ENCODE measurements at places on chromosomes 13 and 19.

DNA sequence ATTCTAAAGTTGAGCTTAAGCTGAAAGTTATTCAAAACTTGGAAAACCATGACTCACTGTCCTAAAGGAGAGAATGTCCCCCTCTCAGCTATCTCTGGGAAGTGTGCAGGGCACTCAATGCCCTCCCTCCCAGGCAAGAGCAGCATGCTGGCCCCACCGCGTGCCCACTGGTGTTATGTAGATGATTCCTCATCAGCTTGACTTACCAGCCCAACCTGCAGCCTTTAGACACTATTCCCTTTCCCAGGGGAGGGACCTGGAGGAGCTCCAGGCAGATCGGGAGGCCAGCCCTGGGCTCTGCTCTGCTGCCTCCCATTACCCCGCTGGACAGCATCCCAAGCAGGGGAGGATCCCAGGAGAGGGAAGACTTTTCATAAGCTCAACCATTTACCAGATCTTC lies 124.6 kb downstream of the FGF14 start:
- no peak for DNase-seq

DNA sequence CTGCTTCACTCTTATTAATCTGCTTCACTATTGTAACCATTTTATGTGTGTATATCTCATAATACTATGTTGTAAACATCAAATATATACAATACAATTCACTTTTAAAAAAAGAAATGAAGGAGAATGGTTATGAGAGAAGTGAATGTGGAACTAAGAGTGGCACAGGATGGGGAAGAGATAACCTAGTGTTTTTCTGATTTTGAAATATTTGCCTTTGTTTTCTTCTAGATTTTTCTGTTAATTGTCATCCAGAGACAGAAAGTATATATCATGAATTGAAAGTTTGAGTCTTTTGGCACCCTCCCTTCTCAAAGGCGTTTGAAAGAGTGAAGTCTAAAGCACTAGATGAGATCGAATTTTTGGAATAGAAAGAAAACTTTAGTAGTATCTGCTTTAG lies 2.8 kb downstream of the DNAJC3 start:
- no peak for DNase-seq

DNA sequence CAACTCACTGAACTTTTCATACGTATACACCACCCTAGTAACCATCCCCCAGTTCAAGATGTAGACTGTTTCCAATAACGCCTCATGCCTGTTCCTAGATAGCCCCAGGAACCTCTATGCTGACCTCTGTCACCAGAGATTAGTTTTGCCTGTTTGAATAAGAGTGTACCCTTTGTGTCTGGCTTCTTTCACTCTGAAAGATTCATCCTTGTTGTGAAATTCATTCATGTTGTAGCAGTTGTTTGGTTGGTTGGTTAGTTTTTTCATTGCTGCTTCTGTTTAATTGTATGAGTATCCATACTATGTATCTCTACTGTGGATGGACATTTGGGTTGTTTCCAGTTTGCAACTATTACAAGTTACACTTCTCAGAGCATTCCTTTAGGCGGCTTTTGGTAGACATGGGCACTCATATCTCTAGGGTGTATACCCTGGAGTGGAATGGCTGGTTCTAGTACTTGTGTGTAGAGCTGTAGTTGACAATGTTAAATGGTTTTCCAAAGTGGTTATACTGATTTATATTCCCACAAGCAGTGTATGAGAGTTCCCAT lies 1.6 kb downstream of the RNASEH2B start:
- DNase-seq, result no peak

- no peak for DNase-seq
These were observed 29.5 kb downstream of the ZNF490 start for GRCh38 chr19:12581100-12581499.

DNA sequence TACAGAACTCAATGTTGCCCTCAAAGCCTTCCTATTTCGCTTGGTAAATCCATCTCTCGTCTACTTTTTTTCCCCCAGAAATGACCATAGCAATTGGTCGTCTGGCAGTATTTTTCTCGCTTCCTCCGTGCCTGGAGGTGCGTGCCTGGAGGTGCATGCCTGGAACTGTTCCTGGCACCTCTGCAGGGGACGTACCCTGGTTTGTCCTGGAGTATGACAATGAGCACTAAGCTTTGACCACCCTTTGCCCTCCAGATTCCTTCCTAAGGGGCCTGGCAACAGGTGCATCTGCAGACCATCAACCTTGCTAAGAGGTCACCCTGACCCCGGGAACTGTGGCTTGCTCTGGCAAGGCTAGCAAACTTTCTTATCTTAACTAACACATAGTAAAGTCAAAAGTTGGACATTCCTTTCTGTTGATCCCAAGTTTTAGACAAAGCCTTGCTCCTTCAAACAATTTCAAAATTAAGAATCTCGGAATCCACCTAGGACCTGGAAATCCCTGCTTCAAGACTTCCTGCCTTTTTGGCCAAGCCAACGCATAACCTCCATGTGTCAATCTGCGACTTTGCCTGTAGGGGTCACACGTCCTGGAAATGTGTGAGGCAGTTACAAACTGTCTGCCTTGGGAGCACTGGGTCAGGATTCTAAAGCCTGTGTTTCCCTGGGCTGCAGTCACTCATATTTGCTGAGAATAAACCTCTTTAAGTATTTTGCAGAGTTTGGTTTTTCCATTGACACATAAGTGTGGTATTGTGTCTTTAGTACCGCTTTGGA lies 28.8 kb upstream of the TUBGCP3 start:
- peak; percentile 67 for DNase-seq

GRCh38 chr19:5826531-5827341 lies 12.8 kb downstream of the FUT6 start:
- DNase-seq, result no peak

- no peak for DNase-seq
These were observed 51.3 kb downstream of the STK24 start for GRCh38 chr13:98525456-98526181.

- DNase-seq, result no peak
These were observed 13.1 kb downstream of the ACTMAP start for GRCh38 chr19:40737102-40737644.

GRCh38 chr19:42295831-42296525 lies 6.0 kb upstream of the PRR19 start:
- DNase-seq, result peak; percentile 75

Data from AG08395 (cell line).